NCI-H1436 (cell line): ENCODE measurements at places on chromosomes 7 and 10.

DNA sequence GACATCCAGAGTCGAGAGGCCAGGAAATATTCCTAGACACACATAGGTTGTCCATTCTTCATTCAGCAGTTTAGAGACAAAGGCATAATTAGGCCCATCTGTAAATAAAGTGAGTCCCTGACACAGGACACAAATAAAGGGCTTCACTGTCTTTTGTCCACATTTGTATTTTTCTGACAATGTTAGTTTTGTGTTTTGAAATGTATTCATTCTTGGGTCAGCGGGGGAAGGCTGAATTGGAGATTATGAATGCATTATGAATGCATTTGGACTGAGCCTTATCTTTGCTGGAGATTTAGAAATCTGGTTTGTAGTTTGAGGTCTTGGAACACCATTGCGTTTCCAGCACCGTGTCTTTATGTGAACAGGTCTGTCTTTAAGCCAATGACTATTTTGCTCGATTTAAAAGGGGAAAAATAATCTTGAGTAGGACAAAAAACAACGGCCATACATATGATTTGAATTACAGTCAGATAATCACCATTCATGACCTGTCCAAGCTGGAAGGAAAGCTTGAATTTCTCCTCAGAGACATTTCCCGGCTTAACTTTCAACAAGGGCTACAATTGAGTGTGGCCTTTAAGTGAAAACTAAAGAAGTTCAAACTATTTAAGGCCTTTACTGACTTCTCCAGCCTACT lies 334.8 kb downstream of the WDR11 start:
- DNase-seq = no peak

DNA sequence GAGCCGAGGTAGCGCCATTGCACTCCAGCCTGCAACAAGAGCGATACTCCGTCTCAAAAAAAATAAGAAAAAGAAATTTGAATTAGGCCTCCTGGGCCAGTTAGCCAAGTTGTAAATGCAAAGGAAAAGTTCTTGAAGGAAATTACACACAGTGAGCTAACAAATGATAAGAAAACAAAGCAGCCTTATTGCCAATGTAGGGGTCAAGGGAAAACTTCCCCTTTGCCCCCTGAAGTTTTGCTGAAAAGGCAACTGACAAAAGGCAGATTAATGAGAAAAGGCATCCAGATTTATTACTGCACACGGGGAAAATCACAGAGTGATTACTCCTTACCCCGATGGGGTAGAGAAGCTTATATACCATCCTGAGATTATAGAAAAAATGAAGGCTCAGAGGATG lies 70.3 kb downstream of the PAPSS2 start:
- no peak for DNase-seq

DNA sequence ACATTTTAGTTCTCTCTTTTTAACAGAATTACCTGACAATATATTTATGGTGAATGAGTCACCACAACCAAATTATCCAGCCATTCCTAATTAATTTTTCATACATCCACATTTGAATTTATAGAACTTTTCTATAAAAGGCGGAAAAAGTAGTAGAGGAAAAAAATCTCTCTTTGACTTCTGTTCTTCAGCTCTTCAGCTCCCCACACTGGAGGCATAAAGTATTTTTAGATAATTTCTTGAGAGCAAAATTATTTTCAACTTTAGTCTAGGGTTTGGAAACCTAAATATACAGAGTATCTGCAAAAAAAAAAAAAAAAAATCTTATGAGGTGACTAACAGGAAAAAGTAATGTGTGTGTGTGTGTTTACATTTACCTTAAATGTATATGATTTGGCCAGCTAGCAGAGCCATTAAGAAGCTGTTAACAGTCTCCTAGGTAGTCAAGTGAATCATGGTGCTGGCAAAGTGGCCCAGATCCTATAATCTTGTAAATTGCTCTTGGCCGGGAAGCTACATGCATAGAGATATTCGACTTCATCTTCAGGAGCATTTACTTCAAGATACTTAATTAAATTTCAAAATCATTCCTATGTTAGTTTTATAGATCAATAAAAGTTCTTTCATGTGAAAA lies 383.1 kb upstream of the STEAP1 start:
- no peak for DNase-seq

DNA sequence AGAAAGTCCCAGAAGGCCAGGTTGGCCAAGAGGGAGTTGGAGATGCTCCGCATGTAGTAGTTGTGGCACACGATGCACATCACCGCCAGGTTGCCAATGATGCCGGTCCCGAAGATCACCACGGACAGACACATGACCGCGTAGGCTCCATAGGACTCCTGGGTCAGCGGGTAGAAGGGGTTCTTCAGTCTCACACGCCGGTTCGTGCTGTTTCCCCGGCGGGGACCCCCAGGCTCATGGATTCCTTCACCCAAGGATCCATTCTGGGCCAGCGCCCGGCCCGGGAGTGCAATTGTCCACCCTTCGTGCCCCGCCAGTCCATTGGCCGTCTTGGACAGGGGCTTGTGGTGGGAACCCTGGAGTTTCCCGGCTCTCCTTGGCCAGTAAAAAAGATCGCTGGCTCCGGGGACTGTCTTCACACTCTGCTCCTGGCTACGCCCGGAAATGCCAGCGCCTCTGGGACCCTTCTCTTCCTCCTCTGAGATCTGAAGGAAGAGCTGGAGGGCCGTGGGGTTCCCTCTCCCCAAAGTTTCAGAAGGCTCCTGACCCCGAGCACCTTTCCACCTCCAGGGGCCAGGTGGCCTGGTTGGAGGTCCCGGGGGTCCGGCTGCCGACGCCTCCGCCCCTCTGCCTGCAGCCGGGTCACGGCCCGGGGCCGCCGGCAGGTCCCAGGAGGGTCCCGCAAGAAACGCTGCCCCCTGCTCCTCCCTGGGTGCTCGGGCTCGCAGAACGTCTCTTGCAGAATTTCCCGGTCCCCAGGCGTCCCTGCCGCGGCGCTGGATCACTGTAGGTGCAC lies 1.3 kb downstream of the GPR37 start:
- DNase-seq = no peak

DNA sequence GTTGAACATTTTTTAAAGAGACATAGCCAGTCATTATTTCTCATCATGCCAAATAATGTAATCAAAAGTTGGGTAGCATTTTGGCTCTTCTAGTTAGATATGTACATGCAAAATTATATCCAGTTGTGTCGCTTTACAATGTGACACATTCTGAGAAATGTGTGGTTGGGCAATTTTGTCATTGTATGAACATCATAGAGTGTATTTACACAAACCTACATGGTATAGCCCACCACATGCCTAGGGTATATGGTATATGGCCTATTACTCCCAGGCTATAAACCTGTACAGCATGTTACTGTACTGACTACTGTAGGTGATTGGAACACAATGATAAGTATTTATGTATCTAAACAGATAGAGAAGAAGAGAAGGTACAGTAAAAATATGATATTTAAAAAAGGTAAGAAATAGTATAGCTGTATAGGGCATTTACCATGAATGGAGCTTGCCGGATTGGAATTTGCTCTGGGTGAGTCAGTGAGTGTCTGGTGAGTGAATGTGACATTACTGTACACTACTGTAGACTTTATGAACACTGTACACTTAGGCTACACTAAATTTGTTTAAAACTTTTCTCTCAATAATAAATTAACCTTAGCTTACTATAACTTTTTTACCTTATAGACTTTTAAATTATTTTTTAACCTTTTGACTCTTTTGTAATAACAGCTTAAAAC lies 16.5 kb downstream of the ZNF365 start:
- no peak for DNase-seq

GRCh38 chr7:55731931-55732330 lies 130.6 kb downstream of the SEPTIN14 start:
- DNase-seq = no peak

DNA sequence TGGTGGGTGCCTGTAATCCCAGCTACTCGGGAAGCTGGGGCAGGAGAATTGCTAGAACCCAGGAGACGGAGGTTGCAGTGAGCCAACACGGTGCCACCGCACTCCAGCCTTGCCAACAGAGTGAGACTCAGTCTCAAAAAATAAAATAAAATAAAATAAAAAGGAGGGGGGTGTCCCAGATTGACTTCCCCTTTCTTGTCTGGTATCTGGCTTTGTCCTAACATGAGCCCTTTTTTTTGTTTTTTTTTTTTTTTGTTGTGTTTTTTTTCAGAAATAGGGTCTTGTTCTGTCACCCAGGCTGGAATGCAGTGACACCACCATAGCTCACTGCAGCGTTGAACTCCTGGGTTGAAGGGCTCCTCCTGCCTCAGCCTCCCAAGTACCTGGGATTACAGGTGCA lies 4.7 kb downstream of the CASP2 start:
- DNase-seq = no peak

DNA sequence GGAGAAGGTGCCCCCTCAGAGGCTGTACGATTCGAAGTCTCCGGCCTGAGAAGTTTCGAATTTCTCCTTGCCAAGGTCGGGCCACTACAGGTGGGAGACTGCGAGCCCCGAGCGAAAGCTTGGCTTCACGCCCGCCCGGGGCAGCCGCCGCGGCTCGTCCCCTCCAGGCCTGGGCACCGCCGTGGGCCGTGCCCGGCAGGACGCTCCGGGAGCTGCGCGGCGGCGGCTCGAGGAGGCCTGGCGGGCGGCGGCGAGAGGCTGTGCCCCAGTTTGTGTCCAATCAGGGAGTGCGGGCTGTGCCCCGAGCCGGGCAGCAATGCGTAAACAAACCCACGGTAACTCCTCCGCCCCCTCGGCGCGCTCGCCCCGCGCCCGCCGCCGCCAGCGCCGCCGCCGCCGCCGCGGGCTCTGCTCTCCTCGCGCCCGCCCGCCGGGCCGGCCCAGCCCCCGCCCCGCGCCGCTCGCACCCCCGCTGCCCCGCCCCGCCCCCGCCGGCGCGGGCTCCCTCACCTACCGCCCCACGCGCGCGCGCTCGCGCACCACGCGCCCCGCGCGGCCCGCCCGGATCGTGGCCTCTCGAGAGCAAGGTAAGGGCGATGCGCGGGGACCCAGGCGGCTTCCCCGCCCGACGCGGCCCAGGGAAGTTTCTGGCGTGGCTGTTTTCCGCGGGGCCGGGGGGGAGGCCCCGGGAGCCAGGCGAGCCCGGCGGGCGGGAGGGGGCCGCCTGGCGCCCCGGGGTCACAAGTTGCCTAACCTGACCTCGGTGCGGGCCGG lies 57.8 kb upstream of the PCGF5 start:
- DNase-seq = peak; percentile 38

DNA sequence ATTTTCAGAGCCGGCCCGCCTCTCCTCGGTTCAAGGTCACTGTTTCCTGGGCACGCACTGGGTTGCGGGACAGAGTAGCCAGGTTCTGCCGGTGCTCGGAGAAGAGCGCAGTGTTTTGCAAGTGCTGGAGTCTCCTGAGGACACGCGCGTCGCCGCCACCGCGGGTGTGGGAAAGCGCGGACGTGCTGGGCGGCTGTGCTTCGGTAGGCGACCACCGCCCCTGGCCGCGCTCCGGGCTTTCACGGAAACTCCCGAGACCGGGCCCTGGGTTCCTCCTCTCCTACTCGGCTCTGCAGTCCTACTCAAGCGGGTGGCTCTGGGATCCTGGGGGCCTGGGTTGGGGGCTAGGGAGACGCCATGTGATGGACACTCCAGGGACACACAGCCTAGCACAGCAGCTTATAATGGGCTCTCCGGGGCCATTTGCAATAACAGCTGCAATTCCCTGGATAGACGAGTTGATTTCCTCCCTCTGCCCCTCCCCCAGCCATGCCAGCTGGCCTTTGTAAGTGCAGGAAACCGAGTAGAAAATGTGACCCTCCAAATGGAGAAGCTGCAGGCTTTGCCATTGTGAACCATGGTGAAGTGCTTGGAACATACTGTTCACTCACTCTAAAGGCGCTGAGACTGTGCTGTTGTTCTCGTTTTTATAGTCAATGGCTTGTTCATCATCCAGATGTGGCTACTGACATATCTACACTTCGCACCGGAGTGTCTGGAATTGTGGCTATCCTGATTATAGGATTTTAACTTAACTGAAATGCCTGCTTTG lies 2.1 kb downstream of the FRAT1 start:
- peak; percentile 36 for DNase-seq
